Sciatic nerve (tissue), 2 donors: ENCODE measurements at places on chromosomes 7 and 10.

GRCh38 chr10:78214955-78215354, 181.3 kb downstream of the RPS24 start:
- no peak for DNase-seq

- no peak for DNase-seq
Measured at GRCh38 chr7:28292834-28293526, 112.4 kb upstream of the JAZF1 start.

- no peak for DNase-seq
Measured at GRCh38 chr10:372566-372965, 237.3 kb downstream of the ZMYND11 start.

DNA sequence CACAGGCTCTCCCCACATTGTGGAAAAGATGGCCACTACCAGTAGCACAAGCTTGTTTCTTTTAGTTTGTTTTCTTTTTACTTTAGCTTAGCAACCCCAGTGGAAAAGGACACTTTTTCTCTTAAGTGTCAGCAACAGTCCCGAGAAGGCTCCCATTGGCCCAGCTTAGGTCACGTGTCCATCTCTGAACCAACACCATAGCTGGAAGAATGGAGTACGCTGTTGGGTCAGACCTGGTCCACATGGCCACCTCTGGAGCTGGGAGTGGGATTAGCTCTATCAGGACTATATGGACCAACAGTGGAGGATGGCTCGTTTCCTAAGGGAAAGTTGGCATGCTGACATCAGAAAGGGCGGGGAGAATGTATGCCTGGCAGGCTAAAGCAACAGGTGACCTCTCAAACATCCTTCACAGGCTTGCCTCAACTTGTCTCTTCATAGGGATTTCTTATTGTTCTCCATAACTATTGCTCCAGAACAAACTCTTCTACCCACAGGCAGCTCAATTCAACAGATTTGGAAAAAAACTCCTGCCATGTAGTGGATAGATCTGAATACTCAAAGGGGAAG, 27.6 kb upstream of the NEUROG3 start:
- DNase-seq: no peak

DNA sequence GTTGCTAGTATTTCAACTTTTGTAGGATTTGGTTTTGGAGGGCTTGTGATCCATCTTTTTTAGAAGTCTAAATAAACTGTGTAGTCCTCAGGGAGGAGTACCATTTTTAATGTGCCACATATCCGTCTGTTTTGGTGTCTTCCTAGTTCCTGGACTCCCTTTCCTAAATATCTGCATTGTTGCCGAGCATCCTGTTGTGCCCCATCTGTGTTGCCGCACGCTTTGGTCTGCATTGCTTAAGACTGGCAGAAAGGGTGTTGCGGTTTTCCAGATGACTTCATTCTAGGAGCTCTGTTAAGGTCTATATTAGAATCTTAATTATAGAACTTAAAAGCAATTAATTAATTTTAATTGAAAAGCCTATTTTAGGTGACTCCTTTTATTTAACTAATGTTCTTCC, 49.4 kb downstream of the RBM33 start:
- DNase-seq: no peak

DNA sequence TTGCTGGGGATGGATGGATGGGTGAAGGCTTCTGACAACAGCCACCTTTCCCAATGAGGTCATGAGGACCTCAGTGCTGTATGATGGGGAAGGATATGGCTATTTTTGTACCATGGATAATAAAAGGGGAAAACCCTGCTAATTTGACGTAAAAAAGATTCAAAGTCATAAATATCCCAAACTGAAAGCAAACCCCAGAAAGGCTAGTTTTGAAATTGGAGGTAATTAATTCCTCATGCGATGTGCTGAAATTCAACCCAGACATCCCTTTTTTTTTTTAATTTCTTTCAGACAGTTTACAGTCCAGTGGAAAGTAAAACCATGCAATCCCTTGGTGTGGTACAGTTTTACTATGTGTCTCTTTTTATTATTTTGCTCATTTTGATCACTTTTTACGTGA, 254.5 kb upstream of the BMPER start:
- no peak for DNase-seq

- no peak for DNase-seq
Measured at GRCh38 chr10:22391600-22391999, 46.3 kb downstream of the SPAG6 start.

DNA sequence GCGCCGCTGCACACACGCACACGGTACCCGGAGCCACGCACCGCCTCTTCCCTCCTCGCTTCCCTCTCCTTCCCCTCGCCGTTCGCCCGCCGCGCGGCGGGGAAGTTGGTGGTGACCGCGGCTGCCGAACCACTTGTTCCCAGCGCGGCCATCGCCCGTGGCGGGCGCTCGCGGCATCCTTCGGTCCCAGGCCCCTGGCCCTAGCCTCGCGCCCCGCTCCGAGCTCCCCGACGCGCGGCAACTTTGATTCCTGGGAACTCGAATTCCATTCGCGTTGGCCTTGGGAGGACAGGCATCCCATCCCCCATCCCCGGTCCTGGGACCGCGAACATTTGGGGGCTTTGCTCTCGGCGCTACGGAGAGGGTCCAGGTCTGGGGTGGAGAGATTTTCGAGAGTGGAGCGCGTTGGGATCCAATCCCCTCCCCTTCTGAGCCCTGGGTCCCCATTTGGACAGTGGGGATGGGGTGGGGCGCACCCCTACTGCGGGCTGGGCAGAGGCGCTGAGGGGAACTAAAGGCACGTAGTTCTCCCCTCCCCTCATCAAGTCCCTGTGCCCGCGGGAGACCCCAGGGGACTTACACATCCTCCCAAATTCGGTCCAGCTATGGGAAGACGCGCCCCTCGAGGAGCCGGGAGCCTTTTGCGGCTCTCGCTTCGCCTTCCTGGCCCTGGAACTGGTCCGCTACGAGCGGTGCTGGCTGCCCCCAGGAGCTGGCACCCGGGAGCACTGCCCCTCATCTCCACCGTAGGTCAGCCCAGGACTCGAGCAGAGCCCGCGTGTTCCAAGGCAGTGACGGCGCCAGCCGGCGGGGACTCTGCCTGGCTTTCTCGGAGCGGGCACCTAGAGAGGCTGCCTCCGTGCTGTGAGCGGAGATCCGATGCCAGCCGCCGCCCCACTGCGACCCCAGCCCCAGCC, 834 bp downstream of the CDH23 start:
- peak; percentile 62 for DNase-seq

- no peak for DNase-seq
Measured at GRCh38 chr10:95793401-95794045, 37.6 kb downstream of the ENTPD1 start.

- peak; percentile 56 for DNase-seq
Measured at GRCh38 chr10:120131183-120131582, 238.7 kb downstream of the SEC23IP start.

- DNase-seq: no peak
Measured at GRCh38 chr10:635088-635861, 54.2 kb downstream of the DIP2C start.

DNA sequence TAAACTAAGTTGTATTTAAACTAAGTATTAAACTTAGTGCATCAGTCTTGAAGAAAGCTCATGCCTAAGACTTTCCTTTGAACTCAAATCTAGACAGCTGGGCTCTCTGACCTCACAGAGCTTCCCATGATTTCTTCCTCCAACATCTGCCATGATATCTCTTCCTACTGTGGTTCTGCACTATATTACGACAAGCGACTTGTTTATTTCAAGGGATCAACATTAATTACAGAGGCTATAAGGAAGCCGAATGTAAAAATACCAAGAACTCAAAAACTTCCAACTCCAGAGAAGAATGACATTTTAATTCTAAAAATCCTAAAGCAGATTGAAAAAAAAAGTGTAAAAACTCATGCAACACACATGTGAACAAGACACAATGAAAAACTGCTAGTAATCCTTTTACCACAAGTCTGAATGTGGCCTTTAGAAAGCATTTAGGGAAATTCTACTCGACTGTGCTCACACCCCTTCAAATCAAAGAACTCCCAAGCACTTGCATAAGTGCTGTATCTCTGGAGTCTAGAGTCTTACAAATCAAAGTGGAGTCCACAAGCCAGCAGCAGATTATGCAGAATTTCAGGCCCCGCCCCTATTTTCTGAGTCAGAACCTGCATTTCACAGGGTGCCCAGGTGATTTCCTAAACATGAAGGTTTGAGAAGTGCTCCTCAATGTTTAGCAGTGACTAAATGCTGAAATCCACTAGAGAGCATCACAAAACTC, 22.7 kb upstream of the WASHC2A start:
- DNase-seq: no peak

GRCh38 chr7:25240340-25240739, 12.1 kb upstream of the NPVF start:
- no peak for DNase-seq

DNA sequence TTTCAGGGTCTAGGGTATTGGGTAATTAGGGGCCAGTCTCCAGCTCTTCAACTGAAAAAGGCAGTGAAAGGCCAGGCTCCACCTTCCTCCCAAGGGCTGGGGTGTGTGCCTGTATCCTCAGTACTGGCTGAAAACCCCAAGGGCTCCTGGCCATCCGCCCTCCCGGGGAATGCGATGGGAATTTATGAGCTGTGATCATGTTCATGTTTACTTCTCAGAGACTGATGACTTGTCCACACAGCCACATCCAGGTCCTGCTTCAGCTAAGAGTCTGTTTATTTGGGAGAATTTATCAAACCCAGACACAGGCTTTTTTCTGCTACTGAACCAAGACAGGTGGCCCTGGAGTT, 91.7 kb downstream of the CCDC3 start:
- no peak for DNase-seq

DNA sequence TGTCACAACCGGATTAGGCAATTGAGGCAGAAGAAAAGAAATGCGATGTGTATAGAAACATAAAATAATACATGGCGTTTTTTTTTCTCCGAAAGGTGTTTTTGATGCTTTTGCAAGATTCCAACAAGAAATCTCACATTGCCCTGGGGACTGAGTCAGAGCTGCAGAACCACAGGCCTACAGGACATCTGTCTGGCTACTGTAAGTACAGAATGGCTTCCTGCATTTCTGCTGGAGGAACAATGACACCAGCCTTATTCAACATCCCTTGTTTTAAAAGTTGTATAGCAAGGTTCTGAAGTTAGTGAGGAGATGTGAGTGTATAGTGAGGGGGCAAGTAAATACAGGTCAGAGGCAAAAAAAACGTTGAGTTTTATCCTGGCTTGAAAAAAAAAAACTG, 256.4 kb downstream of the ABCA13 start:
- no peak for DNase-seq

DNA sequence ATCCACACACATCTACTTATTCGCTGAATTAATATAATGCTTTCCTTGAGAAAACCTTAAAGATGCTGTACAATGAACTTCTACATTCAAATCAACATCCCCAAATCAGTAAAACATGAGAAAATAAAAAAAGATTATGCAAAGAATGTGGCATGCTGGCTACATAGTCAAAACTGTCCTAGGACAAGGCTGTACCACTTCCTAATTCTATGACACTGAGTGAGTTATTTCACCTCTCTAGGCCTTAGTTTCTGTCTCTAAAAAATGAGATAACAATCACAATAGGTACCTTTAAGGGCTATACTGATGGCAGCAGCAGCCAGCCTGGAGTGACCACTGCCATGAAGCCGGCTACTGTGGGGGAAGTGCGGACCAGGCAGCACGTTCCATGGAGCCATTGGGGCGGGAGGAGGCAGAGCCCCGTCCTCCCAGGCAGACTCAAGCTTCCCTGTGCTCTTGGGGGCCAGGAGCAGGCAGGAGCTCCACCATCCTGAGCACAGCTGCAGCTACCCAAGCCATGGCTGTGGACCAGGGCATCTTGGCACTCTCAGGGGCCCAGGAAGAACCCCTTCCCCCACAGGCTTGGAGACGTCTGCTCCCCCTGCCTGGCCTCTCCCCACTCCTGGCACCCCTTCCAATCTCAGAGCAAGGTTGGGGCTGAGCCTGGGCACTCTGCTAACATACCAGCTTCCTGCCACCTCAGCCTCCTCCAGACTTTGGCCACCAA, 110.2 kb downstream of the ELAPOR2 start:
- DNase-seq: no peak

DNA sequence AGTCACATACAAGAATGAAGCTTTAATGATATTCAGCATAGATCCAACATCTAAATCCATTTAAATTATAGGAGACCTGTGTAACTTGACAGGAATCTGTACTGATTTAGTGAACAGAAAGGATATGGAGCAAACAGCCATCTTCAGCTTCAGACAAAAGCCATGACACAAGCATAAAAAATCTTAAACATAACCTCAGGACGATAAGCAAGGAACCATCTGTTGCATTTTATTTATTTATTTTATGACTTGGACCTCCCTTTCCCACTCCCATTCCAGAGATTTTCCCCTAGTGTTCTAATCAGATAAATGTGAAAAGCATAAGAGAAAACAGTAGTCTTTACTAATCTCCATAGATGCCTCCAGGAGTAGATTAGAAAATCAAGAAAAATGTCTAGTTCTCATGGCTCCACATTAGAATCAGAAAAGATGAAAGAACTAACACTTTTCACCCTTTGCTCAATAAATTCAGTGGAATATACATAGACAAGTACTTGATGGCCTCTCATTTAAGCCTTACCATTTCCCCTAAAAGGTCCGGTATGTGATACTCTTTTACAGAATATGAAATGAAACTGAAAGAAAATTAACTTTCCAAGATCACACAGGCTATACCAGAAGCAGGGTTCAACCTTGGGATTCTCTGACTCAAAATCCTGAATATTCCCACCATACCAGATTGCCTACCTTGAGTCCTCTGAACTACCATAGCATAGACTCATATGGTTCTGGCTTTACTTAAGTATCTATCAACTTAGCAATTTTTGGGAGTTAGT, 15.2 kb downstream of the CACNA2D1 start:
- DNase-seq: no peak

- no peak for DNase-seq
Measured at GRCh38 chr7:11082552-11083213, 109.0 kb downstream of the PHF14 start.

- DNase-seq: no peak
Measured at GRCh38 chr7:128858380-128859231, 4.0 kb upstream of the ATP6V1F start.

GRCh38 chr7:120645966-120646365, 212.0 kb downstream of the TSPAN12 start:
- DNase-seq: no peak

DNA sequence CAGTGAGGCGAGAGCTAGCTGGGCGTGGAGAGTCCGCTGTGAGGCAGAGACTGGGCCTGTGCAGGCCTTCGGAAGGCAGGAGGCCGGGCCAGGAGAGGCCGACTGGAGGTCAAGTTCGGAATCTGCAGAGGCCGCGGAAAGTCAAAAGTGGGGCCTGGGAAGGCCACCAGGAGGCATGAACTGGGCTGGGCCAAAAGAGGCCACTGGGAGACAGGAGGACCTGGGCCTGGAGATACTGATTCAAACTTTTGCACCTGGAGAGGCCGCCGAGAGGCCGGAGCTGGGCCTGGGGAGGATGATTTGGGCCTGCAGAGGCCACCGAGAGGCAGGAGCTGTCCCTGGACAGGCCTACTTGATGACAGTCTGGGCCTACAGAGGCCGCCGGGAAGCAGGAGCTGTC, 321.8 kb downstream of the ZNF479 start:
- no peak for DNase-seq

GRCh38 chr7:121301446-121302213, 27.2 kb upstream of the WNT16 start:
- DNase-seq: no peak
